ENCODE measurements at places on chromosomes 11 and 22.

DNA sequence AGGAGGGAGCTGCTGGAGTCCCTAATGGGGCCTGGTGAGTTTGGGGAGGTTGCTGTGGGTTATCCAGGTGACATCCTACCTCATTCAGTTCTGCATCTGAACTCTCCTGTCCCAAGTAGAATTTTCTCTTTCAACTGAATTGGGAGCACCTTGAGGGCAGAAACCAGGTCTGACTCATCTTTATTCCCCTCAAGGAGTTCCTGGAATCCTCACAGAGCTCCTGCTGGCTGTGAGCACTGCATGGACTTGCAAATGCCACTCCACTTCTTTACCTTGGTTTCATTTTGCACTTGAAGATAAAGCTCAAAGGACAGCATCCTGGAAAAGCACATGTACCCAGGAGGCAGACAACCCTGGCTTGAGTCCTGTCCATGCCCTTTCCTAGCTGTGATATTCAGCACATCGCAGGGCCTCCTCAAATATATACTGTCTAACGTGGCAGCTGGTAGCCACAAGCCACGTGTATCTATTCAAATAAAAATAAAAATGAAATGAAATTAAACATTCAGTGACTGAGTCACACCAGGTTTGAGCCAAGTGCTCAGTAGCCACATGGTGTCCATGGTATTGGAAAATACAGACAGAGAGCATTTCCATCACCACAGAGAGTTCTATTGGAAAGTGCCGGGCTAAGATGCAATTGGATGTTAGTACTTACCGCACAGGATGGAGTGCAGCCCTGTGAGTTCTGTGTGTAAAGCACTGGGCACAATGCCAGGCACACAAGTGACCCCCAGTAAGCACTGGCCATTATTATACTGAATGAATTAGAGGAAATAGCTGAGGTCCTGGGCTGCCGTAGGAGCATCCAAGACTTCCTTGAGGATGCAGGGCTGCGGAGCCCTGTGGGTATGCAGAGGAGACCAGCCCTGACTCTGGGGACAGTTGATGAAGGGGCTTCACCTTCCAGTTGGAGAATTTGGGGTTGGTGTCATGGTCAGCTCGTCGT is 149.0 kb downstream of the PKNOX2 start:
- no peak for DNase-seq

DNA sequence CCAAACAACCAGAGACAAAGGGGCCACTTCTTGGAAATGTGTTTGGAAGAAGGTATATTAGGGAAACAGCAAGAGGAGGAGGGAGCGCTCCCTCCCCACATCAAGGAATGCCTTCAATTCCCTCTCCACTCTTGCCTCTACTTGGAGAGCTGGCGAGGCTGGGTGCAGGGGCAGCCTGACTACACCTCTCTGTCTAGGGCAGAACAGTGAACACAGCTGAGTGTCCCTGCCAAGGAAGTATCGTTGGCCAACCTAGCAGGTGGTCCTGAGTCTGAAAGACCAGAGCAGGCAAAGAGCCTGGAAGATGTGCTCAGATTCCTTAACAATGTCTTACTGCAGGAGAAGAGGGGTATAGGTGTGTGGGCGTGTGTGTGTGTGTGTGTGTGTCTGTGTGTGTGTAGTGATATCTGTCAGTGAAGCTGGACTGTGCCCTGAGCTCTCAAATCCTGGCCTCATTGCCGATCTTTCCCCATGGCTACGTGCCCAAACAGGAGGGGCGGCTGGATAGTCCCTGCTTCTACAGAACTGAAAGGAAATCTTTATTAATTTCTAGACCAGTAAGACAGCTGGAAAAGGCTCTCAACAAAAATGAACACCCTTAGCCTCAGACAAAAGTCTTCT is 46.8 kb downstream of the PAMR1 start:
- peak; percentile 60 for DNase-seq

DNA sequence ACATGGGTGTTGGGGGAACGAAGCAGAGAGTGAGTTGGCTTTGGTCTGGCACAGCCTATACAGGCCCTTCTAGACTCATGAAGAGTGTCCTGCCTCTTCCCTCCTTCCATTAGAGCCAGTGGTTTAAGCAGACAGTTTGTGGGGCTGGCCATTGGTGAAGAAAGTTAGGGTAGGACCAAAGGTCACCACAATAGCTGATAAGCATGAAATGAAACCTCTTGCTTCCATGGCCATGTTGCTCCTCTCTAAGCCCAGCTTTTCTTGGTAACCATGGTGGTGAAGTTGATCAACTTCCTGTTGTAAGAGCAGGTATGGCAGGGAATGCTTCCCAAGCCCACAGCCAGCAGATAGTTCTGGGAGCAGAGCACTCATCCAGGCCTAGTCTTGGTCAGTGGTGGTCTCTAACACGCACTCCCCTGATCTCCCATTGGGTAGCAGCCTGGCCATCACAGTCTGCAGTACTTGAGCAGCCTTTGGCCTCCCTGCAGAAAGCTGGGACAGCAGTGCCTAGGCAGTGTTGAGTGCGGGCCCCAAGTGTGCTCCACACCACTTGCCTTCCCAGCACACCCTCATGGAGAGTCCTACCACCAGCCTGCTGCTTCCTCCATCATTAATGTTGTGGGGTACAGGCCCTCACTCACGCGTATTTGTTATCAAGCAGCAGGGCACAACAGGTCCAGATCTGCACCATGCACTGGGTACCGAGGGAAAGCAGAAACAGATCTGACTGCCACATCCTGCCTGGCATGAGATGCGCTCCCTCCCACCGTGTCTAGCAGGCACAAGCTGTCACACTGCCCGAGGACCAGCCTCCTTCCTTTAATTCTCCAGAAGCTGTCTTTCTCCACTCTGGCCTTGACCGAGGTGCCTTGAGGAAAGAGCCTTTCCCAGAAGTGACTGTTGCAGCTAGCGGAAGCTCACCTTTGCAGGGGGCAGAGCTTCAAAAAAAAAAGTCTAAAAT is 65.8 kb upstream of the SUSD2 start:
- no peak for DNase-seq

DNA sequence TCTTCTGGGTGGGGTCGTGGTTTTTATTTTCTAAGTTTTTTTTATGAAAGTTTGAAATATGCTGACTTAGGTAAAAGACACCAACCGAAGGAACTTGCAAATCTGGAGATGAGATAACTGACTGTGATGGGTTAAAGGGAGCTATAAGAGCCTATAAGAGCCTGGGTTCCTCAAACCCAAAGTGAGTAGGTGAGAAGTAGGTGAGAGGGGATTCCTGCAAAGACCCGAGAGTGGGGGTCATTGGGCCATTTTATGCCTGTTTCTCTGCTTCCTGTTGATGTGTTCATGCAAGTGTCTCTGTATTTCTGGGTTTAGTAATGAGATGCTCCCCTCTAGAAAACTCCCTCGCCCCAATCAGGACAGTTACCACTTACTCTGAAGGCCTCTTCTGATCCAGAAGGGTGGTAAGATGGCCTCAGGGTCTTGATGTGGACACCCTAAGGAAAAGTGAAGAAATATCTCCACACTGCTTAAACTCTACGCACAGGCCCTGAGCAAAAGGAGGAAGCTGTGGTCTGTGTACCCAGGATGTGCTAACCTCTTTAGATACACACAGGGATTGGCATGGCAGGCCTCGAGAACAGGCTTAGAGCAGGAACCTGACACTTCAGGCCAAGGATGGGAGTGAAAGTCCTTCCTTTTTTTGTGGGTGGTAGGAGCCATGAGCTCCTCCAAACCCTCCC is 1.8 kb downstream of the FLI1 start:
- DNase-seq, result peak; percentile 42

- DNase-seq, result peak; percentile 90
Observed at GRCh38 chr22:28800308-28801041, at the start of gene XBP1. Gene XBP1, minus strand, starts transcription at chr22:28800569.

- DNase-seq, result no peak
Observed at GRCh38 chr11:71474771-71475483, 21.9 kb downstream of the NADSYN1 start.

GRCh38 chr11:2135018-2135569 is 4.1 kb downstream of the IGF2 start:
- DNase-seq, result no peak

DNA sequence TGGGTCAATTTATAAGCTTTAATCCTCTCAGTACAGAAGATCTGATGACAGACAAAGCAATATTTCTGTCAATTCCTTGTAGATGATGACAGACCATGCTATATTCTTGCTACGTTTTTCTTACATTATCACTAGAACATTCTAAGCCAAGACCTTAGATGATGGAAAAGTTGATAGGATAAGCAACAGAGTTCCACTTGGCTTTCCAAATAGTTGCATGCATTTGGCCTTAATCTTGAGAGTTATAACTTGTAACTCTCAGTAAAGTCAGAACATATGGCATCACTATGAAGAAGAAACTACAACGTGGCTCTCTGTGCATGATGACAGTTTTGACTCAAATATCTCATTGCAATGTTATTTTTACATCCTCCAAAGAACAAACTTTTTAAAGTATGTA is 544.3 kb upstream of the LRRC4C start:
- no peak for DNase-seq

DNA sequence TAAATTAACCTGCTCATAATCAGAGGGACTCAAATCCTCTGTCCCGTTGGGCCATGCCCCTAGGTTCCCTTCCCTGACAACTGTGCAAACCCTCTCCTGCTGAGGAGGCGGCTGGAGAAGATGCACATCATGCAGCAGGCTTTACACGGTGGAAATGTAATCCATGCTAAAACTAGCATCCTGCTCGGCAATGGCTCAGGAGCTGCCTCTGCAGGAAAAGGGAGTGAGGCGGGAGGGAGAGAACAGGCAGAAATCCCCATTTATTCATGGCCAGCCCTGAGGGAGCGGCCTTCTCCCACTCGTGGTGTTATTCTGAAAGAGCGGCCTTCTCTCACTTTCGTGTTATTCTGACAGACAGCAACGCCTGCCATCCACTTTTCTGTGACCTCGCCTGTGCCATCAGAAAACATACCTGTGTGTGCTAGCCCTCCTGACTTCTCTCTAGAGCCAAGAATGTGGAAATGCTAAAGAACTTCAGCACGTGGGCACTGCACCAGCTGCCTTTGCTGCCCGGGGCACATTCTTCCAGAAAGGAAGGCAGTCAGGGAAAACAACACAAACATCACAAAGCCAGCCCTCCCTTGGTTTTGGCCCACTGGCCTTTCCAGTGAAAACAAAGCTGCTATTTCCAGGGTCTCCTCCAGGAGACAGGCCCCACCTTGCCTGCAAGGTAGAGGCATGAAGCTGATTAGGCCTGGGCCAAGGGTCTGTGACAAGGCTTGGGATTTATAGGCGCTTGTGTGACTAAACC is 62.9 kb upstream of the BID start:
- DNase-seq, result peak; percentile 17

DNA sequence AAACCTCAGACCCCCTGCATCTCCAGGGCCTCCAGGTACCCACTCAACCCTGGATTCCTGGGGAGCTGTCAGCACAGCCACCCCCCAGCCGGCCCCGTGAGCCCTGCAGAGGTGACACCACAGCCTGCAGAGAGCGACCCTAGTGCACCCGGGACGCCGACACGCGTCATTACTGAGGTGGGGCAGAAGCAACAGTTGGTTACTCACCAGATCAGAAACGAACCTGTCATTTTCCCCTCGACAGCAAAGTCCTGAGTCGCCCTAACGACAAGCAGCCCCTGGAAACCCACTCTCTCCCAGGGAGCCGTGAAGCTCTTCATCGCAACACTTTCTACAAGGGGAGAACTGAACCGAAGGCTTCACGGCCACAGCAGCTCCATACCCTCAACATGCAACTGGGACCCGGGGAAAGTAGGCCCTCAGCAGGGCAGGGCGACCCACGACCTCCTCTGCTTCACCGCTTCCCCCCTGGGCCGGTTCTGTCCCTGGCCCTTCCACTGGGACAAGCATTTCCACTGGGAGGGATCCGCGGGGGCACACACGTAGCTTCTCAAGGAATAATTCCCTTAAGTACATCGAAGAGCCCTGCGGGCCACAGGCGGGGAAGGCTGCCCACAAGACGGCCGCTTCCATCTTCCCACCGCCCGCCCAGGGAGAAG is 1.6 kb downstream of the BRD1 start:
- no peak for DNase-seq

DNA sequence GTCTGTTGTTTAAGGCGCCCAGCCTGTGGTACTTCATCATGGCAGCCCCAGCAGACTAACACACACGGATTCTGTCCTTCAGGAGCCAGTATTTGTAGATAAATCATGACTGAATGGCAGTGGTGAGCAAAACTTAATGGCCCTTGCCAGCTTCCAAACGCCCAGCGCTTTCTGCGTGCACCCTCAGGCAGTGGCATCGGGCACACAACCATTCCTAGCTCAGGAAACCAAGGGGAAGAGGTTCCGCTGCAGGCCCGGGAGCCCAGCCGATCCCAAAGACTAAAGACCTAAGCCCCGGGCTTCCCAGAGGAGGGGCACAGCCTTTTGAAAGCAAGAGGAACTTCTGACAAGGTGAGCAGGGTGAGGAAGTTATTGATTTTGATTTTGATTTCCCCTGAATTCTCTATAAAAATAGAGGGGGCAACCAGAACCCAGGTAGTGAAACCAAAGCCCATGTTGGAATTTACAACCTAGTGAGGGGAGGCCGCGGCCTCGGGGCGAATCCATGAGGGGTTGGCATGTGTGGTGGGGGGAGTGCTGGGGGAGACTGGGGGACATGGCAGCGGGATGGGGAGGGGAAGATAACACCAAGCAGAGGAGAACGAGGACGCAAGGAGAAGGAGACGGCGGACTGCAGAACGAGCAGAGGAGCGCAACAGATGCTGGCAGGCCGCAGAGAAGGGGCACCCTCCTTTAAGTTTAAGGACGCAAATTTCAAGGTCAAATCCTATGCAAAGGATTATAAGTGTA is 79.9 kb upstream of the SEPTIN5 start:
- no peak for DNase-seq

- no peak for DNase-seq
Observed at GRCh38 chr11:125968354-125968753, 22.5 kb downstream of the VSIG10L2 start.

GRCh38 chr22:45757068-45757467 is 85.4 kb downstream of the ATXN10 start:
- DNase-seq, result peak; percentile 55

DNA sequence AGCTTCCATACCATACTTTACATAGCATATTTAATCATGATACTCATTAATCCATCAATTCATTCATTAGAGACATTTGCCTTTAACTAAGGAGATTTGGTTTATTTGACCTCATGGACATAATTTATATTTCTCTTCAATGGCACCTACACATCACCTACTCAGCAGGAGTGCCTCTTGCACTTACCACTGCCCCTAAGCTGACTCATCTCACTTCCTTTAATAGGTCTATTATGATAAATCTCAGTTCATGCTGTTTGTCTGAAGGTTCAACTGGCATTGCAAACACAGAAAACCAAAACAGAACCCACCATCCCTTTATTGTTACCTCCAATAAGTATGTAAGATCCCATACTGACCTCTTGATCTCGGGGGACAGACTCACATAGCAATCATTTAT is 186.7 kb downstream of the LUZP2 start:
- DNase-seq, result no peak

DNA sequence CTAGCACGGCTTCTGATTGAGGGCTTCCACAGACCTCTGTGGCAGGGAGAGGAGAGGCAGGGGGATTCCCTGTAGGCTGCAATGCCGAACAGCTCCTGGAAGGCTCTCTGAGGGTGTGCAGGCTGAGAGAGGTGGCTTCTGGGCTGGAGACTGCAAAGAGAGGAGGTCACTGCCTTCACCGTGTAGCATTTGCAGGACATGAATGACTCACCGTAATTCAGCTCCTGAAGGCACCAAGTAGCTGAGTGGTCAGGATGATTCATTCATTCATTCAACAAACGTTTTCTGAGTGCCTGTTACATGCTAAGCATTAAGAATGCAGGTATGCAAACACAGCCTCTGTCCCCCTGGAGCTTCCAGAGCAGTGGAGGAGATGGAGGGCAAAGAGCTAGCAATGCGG is 18.0 kb upstream of the EIF3D start:
- no peak for DNase-seq
